ENCODE measurements at places on chromosomes 2 and 18. TPM values are rescaled to one million over a fixed set of nuclear protein-coding genes. Genes with fewer than 3 reads are reported as not detected.

Gene COLEC12
- 0.08 TPM for total RNA-seq

Gene GNAL
- 1.3 TPM for total RNA-seq

Gene ZFP36L2
- total RNA-seq: 60.6 TPM

Gene TMEM163
- total RNA-seq: 0.10 TPM

Gene TANC1
- total RNA-seq: 5.0 TPM

Gene RSAD2
- 1.6 TPM for total RNA-seq

Gene GCG
- total RNA-seq: not detected

Gene RAX
- total RNA-seq: not detected

Gene SLC5A7
- not detected for total RNA-seq

Gene RNF125
- 9.0 TPM for total RNA-seq

Gene SLC35F6
- total RNA-seq: 14.4 TPM

Gene SPR
- 64.5 TPM for total RNA-seq

Gene ZNG1B
- 11.8 TPM for total RNA-seq

Gene C1QL2
- not detected for total RNA-seq

Gene SERPINB4
- not detected for total RNA-seq

Gene CIB4
- total RNA-seq: not detected

Gene CFAP53
- total RNA-seq: 0.25 TPM

Gene DSG1
- 2.5 TPM for total RNA-seq

Gene ASPRV1
- 0.78 TPM for total RNA-seq

Gene SKOR2
- total RNA-seq: not detected

Gene NEB
- 0.91 TPM for total RNA-seq

Gene ABCB11
- total RNA-seq: 68.5 TPM

Gene ERMN
- not detected for total RNA-seq

Gene IL36G
- total RNA-seq: 0.20 TPM

Gene REG3G
- 0.53 TPM for total RNA-seq

Gene SCN9A
- total RNA-seq: 2.2 TPM

Gene ODC1
- 16.2 TPM for total RNA-seq

Gene SP5
- total RNA-seq: 2.6 TPM

Gene ZNF397
- total RNA-seq: 11.9 TPM

Gene SIGLEC15
- total RNA-seq: 0.20 TPM

Gene CRYBA2
- not detected for total RNA-seq
